ENCODE measurements at places on chromosomes 2 and 18.

DNA sequence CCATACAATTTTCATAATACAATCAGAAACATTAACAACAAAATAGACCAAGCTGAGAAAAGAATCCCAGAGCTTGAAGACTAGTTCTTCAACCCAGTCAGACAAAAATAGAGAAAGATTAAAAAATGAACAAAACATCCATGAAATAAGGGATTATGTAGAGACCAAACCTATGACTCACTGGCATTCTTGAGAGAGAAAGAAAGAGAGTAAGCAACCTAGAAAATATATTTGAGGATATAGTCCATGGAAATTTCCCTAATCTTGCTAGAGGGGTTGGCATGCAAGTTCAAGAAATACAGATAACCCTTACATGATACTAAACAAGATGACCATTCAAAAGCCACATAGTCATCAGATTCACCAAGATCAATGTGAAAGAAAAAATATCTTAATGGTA lies 281.7 kb downstream of the CCDC85A start:
- no peak for DNase-seq

DNA sequence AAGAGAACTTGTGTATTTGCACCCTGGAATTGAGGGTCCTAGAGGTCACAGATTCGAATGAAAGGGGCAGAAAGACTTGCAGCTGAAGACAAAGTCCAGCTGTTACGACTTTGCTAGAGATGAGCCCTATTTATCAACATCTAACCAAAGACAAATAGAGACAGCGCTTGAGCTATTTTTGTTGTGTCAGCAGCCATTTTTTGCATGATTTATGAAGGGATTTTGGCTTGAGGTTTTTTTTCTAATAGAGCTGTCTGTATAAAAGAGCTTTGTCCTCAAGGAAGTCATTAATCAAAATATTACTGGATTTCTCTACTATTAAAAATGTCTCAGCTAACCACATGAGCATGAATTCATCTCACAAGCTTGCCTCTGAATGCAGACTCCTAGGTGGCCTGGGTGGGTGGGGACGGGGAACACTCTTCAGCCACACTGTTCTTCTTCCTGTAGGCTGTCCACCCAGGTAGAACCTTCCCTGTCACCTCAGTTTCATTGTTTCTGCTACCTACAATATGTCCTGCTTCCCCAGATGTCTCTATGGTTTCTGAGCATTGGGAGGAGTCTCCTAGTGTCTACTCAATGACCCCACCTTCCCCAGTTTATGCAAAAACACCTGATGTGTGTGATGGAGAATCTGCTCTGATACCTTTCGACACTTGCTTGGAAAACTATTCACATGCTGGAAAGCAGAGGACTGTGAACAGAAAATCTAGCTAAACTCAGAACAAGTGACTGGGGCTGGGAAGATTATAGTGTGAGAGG lies 7.2 kb upstream of the CD226 start:
- DNase-seq: no peak

GRCh38 chr2:176137906-176138305 lies 8.4 kb downstream of the HOXD8 start:
- no peak for DNase-seq

- no peak for DNase-seq
Measured at GRCh38 chr2:60213865-60214625, 339.4 kb downstream of the BCL11A start.

GRCh38 chr2:24457696-24458386 lies 33.2 kb upstream of the NCOA1 start:
- no peak for DNase-seq

- DNase-seq: no peak
Measured at GRCh38 chr2:236333417-236334121, 69.4 kb upstream of the ASB18 start.

- no peak for DNase-seq
Measured at GRCh38 chr2:131801210-131801744, 273.6 kb downstream of the CCDC74A start.

- DNase-seq: no peak
Measured at GRCh38 chr2:189018631-189019030, 44.5 kb downstream of the COL3A1 start.

DNA sequence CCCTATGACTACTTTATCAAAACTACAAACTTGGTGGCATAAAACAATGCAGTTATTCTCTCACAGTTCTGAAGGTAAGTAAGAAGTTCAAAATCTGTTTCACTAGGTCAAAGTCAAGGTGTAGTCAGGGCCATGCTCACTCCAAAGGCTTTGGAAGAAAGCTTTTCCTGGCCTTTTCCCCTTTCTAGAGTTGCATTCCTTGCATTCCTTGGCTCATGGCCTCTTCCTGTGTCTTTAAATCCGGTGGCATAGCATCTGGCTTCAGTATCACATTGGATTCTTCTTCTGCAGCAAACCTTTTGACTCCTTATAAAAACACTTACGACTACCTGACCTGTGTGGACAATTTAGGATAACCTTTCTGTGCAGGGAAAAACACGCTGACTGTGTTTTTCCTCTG lies 543.5 kb upstream of the HNMT start:
- DNase-seq: no peak

GRCh38 chr2:241892299-241893137 lies 23.0 kb downstream of the RTP5 start:
- DNase-seq: no peak

DNA sequence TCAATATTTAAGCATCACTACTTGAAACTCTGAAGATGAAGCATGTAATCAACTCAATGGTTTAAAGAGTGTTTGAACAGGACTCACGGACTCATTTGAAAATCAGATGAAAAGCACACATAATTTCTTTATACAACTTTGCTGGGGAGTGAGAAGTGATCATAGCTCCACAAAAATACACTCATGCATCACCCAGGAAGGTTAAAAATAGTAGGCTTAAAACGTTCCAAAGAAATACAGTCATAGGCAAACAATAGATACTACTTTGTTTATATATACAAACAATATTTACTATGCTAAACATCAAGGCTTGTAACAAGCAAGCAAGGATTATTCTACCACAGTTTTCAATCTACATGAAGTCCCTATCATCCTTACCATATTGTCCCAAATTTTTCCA lies 11.6 kb downstream of the HNRNPLL start:
- no peak for DNase-seq

DNA sequence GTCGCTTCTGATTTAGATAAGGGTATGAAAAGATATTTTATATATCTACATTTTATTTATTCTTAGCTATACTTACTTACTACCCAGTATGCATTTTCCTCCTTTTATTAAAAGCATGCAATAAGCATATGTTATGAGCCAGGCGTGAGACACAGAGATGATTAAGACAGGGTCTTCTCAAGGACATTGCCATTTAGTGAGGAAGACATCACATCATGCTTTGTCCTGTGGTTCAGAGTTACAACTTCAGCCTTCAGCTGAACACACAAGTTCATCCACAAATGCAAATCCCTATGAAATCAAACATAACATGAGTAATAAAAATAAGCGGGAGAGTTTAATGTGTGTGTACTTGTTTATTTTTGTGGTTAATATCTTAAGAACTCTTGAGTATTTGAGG lies 30.2 kb downstream of the GRHL1 start:
- DNase-seq: no peak

DNA sequence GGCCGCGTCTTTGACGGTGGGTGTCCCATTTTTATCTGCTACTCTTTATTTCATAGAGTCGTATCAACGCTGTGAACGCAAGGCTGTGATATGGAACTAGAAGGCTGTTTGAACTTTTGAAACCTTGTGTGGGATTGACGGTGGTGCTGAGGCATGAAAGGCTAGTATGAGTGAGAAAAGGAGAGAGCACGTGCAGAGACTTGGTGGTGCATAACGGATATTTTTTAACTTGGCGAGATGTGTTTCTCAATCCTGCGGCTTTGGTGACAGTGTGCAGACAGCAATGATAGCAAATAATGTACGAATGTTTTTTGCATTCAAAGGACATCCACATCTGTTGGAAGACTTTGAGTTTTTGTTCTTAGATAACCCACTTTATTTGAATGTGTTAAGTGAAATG lies 6.2 kb downstream of the HES6 start:
- no peak for DNase-seq

GRCh38 chr2:179788104-179788503 lies 73.3 kb downstream of the ZNF385B start:
- no peak for DNase-seq

- DNase-seq: no peak
Measured at GRCh38 chr2:36951574-36951973, 14.8 kb downstream of the STRN start.

DNA sequence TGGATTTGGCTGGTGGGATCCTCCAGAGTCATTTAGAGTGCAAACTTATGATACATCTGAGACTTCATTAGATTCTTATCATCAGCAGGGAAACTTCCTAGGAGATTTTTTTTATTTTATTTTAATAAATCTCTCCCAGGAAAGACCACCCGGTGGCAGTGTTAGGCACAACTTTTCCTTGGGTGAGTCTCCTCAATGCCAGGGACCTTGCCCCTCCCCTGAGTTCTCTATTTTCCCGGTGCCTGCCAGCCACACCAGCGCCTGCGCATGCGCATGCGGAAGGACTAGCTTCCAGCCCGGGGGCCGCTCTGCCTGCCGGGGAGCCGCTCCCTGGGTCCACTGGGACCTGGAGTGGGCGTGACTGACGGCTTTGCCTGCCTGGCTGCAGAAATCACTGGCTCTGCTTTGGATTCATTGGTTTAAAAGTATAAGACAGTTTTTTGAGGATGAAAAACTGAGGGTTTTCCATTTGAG lies 86.6 kb downstream of the TMEM182 start:
- DNase-seq: no peak

- DNase-seq: no peak
Measured at GRCh38 chr18:57353940-57354461, 1.6 kb downstream of the ST8SIA3 start.

GRCh38 chr18:74793746-74794145 lies 196.1 kb downstream of the ZNF407 start:
- DNase-seq: no peak

- DNase-seq: no peak
Measured at GRCh38 chr2:32258242-32258641, 6.4 kb downstream of the NLRC4 start.

- DNase-seq: peak; percentile 82
Measured at GRCh38 chr2:229922449-229923386, at the start of gene FBXO36. FBXO36 (plus strand) TSS chr2:229922503; CDS start chr2:229922514, 11 bp downstream.

DNA sequence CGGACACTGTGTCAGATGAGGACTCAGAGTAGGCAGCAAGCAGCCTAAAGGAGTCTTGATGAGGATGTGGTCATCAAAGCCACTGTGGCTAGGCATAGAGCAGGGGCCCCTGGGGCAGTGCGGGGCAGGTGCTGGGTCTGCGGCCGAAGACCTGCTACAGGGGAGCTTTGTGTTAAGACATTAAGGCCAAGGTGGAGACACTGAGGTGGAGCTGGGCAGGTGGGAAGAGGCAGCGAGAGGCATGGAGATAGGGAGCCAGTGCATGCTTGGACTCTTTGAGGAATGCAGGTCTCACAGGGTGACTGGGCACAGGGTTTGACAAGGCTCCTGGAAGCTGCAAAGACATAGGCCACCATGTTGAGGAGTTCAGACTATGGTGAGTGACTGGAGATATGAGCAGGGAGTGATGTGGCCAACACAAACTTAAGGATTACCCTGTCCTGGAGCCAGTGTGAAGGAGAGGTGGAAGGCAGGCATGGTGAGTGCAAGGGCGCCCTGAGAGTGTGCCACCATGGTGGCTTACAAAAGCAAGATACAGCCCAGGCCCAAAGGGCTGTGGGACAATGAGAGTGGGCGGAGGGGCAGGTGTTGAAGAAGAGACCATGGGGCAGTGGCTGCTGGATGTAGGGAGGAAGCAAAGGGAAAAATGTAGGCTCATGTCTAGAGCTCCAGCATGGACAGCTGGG lies 450.9 kb upstream of the HS6ST1 start:
- DNase-seq: no peak

DNA sequence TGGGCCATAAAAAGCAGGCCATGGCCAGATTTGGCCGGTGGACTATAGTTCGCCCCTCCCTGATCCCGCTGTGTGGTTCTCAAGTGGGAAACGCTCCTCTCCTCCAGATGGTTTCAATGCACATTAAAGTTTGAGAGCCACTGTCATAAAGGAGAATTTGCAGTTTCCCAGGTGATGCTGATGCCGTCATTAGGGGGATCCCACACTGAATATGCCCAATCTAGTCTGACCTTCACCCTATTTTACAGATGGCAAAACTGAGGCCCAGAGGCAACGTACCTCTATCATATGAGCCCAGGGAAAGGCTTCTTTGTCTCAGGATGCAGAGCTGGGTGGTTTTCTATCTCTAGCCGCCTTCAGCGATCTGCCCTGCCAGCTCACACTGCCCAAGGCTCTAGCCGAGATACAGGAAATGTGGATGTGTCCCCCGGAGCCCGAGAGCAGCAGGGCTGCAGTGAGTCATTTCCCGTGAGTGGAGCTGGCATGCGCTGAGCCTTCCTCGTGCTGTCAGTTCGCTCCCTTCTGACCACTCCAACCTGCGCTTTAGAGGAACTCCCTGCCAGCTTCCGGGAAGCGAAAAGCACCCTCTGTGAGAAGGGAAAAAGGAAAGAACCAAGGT lies 116.2 kb downstream of the SMAD7 start:
- peak; percentile 85 for DNase-seq

DNA sequence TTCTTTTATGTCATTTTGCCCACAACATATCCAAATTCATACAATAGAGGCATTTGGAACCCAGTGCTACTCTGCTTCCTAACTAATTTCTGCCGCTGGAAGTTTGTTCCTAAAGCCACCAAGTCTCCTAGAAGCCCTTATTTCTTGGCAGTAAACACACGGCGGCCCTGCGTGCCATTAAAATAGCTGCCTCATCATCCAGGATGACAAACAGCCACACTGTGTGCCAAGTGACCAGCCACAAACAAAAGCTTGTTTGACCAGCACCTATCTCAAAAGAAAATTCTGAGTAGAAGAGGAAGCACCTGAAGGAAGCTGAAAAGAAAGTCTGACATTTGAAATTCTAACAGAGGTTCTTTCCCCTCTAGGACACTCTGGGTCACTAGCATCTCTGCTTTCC lies 64.2 kb downstream of the BCL11A start:
- no peak for DNase-seq

DNA sequence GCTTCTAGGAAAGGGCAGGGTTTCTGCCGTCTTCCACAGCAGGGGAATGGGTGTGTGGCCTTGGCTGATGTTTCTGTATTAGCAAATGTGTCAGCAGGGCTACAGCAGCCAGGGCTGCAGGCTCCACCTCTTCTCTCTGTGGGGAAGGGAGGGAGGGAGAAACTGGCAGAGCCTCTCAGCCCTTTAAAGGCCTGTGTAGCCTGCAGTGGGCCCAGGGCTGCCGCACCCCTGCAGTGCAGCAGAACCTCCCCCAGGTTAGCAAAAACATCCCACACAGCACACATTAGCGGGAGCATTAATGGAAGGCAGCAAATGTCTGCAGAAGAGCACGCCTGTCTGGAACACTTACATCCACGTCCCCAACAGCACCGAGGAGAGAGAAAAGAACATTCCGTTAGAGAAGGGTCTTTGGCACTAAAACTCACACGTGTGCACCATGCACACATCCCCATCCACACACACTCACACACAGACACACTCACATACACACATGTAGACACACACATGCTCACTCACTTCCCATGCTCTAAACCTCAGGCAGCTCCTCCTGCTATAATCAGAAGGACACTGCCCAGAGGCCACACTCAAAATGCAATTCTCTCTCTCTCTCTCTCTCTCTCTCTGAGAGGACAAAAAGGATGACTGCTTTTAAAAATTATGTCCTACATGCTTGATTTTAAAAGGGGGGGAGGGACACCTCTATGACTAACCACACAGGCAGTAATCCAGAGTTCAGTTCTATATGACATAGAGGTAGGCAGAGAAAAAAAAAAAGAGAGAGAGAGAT lies 24.1 kb downstream of the MRPL35 start:
- DNase-seq: no peak
